GM12878 (cell line): ENCODE measurements at places on chromosomes 11 and 22. TPM values are rescaled to one million over a fixed set of nuclear protein-coding genes. Genes with fewer than 3 reads are reported as not detected.

DNA sequence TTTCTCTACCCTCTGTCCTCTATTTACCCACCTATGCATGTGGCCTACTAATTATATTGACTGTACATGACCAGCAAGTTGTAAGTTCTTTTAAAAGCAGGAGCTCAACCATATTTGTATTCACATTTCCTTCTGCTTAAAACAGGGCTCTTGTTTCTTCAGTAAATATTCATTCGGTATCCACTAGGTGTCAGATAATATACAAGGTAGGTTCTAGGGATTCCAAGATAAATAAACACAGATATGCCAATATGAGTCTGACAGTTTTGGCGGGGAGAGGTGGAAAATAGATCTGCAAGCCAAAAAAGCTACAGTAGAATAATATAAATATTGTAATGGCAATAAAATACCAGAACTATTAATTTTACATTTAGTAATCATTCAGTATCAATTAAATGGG lies 15.3 kb upstream of the RAB30 start:
- no peak for DNase-seq

DNA sequence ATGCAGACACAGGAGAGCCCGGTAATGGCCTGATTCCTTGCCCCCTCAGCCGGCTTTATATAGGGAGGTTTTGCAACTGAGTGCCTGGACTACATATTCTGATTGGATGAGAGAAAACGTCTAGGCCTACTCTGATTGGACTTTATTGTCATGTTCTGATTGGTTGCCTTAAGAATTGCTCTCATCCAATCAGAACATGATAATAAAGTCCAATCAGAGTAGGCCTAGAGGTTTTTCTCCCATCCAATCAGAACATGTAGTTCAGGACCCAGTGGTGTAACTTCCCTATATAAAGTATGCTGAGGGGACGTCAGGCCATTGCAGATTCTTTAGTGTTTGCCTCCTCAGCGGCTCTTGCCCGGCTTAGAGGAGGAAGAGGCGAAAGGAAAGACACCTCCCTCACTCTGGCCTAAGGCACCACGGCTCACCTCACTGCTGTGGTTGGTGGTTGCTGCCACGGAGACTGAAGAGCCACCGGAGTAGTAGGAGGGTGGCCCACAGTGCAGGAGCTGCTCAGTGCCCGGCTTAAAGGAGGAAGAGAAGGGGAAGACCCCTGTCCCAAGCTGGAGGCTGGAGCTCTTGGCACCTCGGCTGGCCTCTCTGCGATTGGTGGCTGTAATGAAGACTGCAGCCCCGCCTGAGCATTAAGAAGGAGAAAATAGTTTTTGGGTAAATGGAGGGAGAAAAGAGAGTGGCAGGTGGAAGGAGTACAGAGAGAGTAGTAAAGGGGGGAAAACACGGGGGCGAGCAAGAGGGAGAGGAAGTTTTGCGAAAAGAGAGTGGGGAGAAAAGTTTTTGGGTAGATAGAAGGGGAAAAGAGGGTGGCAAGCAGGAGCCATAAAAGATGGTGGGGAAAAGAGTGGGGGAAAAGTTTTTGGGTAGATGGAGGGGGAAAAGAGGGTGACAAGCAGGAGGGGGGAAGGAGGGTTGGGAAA lies 116.7 kb upstream of the SERPIND1 start:
- DNase-seq, result no peak

- DNase-seq, result no peak
Observed at GRCh38 chr11:110141812-110142211, 48.6 kb downstream of the ZC3H12C start.

GRCh38 chr22:40309631-40310030 lies 36.7 kb upstream of the ADSL start:
- DNase-seq, result no peak

DNA sequence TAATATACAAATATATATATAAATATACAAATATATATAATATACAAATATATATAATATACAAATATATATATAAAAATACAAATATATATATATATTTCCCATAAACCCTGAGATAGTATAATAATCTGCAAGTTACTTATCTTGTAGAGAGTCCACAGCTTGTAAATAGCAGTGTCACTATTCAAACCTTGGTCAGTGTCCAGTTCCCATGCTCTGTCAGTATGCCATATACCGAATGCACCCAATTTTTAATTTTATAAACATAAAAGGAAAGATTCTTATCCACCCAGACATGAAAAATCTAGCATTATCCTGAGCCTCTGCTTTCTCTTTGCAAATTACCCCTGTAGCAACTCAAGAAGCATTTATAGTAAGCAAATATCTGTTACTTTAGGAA lies 21.6 kb upstream of the CTSC start:
- DNase-seq, result no peak

GRCh38 chr11:78319453-78319955 lies 98.1 kb downstream of the GAB2 start:
- no peak for DNase-seq

- DNase-seq, result no peak
Observed at GRCh38 chr11:120211522-120212258, 858 bp downstream of the OAF start.

Gene OR4C11
- total RNA-seq, result not detected in 2 replicates

Gene RTN4R
- total RNA-seq, result 0.77 and 0.87 TPM in 2 replicates

DNA sequence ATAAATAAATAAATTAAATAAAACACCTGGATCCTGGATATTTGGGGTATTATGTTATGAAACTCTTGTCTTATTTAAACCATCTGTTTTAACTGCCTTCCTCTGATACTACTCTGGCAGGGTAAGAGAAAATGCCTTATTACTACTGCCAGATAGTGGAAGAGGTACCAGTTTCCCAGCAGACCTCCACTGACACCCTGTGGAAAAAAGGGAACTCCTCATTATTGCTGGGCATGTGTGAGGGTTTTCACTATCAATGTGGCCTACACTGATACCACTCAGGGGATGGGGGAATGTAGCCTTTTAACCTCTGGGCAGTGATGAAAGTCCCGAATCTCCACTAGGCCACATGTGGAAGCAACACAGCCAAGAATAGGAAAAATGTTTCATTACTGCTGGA lies 121.0 kb downstream of the LUZP2 start:
- no peak for DNase-seq

- DNase-seq, result no peak
Observed at GRCh38 chr11:115450519-115450918, 53.7 kb downstream of the CADM1 start.

Gene RIBC2
- total RNA-seq, result not detected in 2 replicates

Gene FOLR2
- 1.4 and 1.5 TPM in 2 replicates for total RNA-seq

DNA sequence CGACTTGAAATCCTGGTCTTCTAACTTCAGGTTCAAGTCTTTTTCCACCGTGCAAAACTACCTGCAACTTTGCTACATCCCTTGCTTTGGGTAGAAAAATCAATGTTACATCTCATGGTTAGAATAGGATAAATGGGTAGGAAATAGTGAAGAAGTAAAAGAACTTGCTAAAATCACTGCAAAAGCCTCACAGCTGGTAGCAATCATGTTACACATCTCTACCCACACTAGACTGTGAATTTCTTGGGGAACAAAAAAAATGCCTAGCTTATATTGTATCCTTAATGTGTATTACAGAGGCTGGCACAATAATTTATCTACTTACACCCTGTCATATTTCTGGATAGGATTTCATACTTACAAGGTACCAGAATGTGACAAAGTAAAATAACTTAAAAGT lies 133.8 kb downstream of the FAM181B start:
- DNase-seq, result no peak

DNA sequence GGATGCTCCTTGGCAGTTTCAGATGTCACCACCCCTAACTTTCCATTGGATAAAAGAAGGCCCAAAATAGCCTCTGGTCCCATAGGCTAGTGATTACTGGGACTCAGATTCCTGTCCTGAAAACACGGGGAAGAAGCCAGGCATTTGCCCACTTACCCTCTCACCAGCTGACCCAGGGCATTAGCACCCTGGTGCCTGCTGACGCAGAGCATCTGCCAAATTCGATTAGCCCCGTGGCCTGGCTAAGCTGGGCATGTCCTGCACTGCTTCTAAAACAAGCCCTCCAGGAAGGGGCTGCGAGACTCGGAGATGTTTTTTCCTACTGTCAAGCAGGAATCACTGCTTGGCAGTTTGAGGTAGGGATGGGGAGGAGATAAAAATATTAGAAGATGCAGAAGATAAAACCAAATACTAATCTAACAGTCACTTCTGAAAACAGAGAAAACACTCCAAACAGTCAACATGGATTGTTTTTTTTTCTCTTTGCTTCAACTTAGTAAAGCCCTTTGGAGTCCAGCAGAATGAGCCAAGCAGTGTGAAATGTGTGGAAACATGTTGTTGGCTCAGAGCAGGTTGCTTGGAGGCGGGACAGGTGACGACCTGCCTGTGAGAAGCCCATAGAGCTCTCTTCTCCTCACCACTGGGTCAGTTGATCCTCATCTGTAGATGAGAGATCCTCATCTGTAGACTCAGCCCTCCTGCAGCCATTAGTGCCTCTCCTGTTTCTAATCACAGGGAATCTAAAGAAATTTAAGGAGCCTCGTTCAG lies 54.0 kb downstream of the BDNF start:
- DNase-seq, result no peak

- DNase-seq, result no peak
Observed at GRCh38 chr11:83760932-83761331, 474.8 kb upstream of the CCDC90B start.

Gene NRGN
- total RNA-seq, result 2.7 and 3.2 TPM in 2 replicates

- DNase-seq, result no peak
Observed at GRCh38 chr11:60307507-60308195, 19.4 kb upstream of the MS4A6E start.

DNA sequence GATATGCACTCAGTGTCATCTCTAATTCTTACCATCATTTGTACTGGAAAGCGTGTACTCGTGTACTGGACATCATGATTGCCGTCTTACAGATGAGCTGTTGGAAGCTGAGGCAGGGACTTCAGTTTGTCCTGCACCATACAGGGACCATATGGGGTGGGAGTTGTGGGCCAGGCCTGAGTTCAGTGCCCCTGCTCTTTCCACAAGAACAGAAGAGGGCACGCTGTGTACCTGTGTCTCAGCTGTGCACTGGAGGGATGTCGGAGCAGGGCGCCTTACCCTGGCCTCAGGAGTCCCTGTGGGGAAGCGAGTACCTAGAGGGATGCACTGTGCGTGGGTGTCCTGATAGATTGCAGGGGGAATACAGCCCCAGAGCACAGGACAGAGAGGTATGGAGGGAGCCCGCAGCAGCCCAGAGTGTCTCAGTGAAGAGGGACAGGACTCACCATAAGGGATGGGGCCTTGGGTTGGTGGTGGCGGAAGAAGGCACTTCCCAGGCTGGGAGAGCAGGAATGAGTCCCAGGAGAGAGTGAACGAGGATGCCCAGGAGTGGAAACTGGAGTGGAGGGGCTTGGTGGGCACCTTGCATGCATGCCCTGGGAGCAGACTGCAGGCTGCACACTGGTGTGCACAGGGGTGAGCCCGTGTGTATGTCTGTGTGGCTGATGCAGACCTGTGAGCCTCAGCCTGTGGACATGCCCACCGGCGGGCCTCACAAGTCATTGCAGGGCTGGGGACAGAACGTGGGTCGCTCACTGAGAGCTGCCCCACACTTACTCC lies 329.7 kb downstream of the TBC1D22A start:
- DNase-seq, result no peak

DNA sequence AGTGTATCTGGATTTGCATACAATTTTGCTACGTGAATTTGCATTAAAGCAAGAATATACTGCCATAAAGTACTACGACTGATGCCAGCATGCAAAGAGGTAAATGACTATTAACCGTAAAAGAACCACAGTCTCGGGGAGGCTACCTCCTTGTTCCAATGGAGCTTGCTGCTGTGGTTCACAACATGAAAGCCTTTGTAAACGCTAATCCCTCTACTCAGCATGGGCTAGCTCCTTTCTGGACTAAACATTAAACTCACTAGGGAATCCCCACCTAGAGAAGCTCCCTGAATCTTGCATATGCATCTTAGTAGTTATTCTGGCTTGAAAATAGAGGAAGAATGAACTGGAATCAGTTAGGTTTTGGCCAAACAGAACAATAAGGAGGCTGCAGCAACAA lies 60.5 kb upstream of the ARHGAP32 start:
- DNase-seq, result no peak

DNA sequence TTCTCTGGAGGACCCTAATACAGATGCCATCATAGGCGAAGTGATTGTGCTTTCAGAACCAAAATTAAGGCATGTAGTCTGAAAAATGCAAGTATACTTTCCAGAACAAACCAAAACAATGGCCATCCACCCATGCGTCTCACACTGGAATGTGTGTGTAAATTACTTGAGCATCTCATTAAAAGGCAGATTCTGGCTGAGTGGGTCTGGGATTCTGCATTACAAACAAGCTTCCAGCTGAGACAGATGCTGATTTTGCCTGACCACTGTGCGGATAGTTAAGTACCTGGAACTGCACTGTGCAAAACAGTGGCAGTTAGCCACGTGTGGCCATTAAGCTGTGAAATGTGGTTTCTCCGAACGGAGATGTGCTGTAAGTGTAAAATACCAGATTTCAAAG lies 26.2 kb downstream of the RRP7A start:
- no peak for DNase-seq

- DNase-seq, result no peak
Observed at GRCh38 chr11:18010977-18011586, 1.8 kb downstream of the SERGEF start.
